Fibroblast of pulmonary artery (primary cell): ENCODE measurements at places on chromosomes 2 and 18.

- DNase-seq = peak; percentile 65
Observed at GRCh38 chr2:239630618-239631286, 229.9 kb upstream of the HDAC4 start.

DNA sequence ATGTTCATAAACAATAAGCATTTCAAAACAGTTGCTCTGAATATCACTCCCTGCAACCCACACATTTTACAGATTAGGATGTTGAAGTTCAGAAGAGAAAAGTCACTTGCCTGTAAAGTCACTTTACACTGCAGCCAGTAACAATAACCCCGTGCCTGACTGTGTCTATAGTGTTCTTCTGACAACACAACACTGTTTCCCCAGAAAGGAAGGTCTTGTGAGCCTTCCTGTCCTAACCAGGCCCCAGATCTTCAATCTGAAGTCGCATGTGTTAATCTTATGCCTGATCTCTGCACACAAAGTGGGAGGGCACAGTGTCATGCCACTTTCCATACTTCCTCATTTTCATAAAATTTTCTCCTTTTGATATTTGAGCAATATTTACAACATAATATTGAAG is 120.2 kb downstream of the FEZ2 start:
- DNase-seq = no peak

DNA sequence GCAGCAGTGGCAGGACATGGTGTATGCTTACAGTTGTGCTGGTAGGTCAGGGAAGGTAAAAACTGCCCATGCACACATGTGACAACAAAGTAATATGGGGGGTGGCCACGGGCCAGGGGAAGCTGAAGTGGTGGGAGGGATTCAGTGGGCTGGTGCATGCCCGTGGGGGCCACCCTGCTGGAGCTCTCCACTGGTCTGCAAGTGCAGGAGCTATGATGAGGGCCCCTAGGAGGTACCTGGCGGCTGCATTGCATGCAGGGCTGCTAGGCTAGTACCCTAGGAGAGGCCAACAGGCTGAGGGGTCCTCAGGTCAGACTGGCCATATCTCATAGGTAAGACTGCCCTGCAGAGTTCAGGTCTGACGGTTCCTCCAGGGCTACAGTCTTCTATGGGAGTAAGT is 265.9 kb downstream of the NUP35 start:
- no peak for DNase-seq

GRCh38 chr2:37786191-37786698 is 114.8 kb upstream of the CDC42EP3 start:
- DNase-seq = no peak

DNA sequence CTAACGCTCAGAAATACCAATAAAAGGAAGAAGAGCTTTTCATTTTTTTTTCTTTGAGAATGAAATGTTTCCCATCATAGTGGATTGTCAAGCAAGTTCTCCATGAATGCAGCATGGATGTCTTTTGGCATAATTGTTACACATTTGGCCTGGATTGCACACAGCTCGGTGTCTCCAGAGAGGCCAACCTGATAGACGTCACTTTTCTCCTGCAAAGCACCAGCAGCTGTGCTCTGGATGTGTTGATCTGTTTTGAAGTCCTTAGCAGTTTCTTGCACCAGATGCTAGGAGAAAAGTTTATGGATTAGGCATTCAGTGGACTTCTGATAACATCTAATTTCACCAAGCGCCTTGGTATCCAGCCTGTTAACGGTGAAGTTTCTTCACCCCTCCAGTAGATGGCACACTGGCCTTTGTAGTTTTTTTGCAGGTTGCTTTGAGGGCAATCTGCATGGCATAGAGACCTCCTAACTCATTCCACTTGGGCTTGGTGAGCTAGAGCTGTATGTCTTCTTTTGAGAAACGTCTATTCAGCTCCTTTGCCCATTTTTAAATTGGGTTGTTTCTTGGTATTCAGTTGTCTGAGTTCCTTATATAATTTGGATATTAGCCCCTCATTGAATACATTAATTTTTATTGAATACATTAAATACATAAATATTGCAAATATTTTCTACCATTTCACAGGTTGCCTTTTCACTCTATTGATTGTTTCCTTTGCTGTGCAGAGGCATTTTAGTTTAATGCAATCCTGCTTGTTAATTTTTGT is 59.7 kb downstream of the PTH2R start:
- DNase-seq = peak; percentile 31

- DNase-seq = peak; percentile 69
Observed at GRCh38 chr2:109637749-109638570, 23.8 kb downstream of the SOWAHC start.

- DNase-seq = no peak
Observed at GRCh38 chr2:240586919-240587800, 626 bp downstream of the CAPN10 start.

DNA sequence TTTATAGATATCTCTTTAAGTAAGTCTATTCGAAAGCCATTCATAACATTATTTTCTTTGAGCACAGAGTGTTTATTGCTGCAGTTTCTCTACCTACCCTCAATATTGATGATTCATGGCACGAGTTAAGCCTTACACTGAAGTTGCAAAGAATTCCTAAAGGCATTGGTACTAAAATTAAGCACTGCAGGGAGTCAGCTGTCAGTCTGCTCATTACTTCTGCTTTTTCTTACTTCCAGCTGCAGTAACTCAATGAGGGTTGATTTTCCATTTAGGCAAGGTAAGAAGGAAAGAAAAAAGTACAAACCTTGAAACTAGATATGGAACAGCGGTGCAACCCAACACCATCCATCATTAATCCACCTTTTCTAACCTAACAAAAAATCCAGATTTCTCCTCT is 65.2 kb downstream of the RNF152 start:
- DNase-seq = no peak

GRCh38 chr18:55414475-55414874 is 173.5 kb downstream of the TCF4 start:
- no peak for DNase-seq

DNA sequence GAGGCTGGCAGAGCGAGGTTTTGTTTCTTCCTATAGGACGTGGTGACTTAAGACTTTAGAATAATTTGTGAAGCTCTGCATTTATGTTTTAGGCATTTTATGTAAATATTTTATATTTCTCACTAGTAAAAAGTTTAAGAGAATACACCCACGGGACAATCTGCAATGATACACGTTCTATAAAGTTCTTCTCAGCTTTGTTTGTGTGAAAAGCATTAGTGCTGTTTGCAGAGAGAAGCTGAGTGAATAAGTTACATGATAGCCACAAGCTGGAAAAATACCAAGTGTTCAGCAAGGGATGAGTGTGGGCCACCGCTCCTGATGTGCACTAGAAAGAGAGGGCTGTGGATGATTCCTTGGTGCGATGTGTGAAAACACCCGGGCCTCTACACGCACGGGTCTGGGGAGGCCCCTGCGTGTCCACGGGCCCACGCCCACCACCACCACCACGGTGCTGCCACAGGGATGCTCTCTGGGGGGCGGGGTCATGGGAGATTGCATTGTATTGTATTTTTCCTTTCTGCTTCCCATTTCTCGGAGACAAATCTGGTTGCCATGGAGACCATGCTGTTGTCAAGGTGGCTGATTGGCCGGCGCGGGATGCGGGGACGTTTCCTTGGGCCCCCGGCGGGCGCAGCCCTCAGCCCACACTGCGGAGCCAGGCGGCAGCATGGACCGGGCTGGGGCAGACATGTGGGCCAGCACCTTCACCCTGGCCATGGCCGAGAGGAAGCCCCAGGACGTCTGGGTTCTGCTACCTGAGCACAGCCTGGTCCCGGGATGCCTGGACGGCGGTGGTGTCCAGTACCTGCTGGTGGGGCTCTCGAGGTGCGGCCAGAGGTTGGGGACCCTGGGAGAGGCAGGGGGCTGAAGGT is at the start of gene RTP5:
TSS of gene RTP5 (plus strand) at position 643 of the 875 bp plus-strand sequence. CDS start at position 671, 28 bp downstream.
- DNase-seq = no peak

- DNase-seq = no peak
Observed at GRCh38 chr2:2791031-2791430, 460.0 kb upstream of the MYT1L start.

- DNase-seq = no peak
Observed at GRCh38 chr2:233002829-233003657, 10.0 kb downstream of the NGEF start.

DNA sequence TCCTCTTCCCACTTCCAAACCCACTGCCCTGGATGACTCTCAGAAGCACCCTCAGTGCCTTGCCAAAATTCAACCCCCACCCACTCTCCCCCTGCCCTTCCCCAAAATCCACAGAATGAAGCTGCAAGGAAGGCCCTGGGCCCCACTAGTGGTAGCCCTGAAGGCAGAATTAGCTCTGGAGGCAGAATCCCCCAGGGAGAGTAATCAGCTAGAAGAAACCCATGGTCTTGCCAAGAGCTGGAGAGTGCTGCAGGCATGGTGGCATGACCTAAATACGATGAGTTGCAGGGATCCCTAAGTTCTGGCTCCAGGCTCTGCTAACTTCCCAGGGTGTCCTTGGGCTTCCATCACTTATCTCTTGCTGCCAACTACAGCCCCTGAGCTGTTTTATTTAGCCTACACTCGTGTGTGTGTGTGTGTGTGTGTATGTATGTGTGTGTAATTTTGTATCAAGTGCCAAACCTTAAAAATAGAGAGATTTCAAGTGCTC is 7.9 kb downstream of the GAD1 start:
- DNase-seq = no peak

GRCh38 chr18:3620146-3621119 is 170.5 kb downstream of the TGIF1 start:
- DNase-seq = no peak

GRCh38 chr18:2169656-2170055 is 401.6 kb downstream of the METTL4 start:
- DNase-seq = no peak

DNA sequence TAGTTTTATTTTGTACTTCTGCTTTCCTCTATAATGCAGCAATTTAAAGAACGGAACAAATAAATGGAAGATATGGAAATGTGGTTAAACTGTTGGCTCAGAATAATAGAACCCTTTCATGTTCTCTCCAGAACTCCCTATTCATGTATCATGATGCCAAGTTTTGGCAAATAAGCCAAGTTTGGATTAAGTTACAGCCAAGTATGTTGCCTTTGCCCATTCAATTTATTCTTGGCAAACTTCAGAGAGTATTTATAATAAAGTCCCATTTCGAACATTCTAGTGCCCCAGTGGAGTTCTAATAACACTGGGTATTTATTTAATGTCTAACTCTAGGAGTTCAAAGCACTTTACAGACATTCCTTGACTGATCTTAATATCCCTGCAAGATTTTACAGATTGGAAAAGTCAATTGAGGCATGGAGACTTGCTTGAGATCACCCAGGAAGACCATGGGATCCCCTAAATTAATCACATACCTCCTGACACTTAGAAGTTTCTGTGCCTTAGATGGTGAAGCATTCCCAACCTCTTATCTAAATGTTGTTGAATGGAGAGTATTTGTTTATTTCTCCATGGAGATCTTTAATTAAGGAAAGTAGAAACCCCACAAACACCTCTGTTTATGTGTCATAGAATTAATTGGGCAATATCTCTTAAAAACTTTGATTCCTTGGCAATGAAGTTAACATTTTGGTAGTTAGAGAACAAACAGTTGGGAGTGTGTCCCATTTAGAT is 106.7 kb downstream of the ACKR3 start:
- no peak for DNase-seq

- DNase-seq = no peak
Observed at GRCh38 chr18:44740000-44740399, 59.3 kb downstream of the SETBP1 start.

GRCh38 chr2:49251766-49252165 is 97.5 kb upstream of the FSHR start:
- DNase-seq = peak; percentile 68

- no peak for DNase-seq
Observed at GRCh38 chr2:221552291-221552690, 19.8 kb downstream of the EPHA4 start.

GRCh38 chr2:88614497-88615157 is 12.6 kb downstream of the EIF2AK3 start:
- no peak for DNase-seq

- peak; percentile 87 for DNase-seq
Observed at GRCh38 chr2:200405599-200406298, 99.3 kb downstream of the SPATS2L start.

DNA sequence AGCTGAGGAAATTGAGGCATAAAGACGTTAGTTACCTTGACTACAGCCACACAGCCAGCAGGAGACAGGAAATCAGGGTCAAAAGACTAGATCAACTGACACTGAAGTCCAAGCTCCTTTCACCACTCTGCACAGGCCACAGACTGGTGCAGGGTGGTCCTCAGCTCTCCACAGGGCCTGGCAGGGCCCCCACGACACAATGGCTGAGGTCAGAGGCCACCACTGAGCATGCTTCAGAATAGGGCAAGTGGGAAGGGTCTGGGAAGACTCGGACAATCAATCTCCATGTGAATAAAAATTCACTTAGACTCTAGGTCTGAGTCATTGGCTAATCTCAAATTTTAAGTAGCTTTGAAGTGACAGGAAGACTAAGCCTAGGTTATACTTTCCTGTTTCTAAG is 201.7 kb downstream of the ALK start:
- DNase-seq = no peak

- no peak for DNase-seq
Observed at GRCh38 chr2:160921386-160921964, 238.8 kb upstream of the TANK start.

DNA sequence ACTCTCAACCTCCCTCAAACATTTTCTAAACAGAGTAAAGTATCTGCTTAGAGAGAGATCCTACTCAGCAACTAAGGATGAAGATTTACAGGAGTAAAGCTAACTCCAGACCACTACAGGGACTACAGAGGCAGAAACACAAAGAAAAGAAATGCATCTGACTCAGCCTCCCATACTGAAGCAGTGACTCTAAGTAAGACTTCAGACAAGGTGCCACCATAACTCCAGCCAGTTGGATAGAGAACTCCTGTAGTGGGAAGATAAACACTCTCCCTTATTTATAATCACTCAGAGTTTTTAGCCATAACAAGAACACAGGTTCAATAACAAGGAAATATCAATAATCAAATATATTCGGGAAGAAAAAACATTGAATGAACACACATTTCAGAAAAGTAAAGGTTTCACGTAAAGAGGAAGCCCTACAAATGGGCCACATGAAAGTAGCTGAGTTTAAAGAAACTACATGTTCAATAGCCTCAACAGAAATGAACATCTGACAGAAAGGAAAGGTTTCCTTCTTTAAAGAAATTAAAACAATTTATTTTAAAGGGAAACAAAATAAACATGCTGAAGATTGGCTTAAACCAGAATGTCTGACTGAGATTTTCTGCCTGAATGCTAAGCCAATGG is 519.9 kb downstream of the KCNJ3 start:
- DNase-seq = no peak

- DNase-seq = no peak
Observed at GRCh38 chr2:57897920-57898319, 148.7 kb upstream of the VRK2 start.
